ENCODE measurements at places on chromosomes 3 and 15. TPM values are rescaled to one million over a fixed set of nuclear protein-coding genes. Genes with fewer than 3 reads are reported as not detected.

Gene KATNBL1
- total RNA-seq: 33.1 TPM

Gene IL17RC
- 16.6 TPM for total RNA-seq

Gene POC1A
- 19.4 TPM for total RNA-seq

Gene TUSC7
- not detected for total RNA-seq

Gene DNAH12
- total RNA-seq: 0.02 TPM

Gene MESP2
- total RNA-seq: 0.62 TPM

Gene REC114
- total RNA-seq: not detected

Gene FANCD2OS
- not detected for total RNA-seq

Gene LPP
- total RNA-seq: 8.5 TPM

Gene NME9
- not detected for total RNA-seq

Gene FSIP1
- total RNA-seq: 0.51 TPM

Gene RAB6B
- 1.7 TPM for total RNA-seq

Gene FOXB1
- total RNA-seq: not detected

Gene OR5H14
- total RNA-seq: not detected

Gene SLC28A1
- not detected for total RNA-seq

Gene ULK4
- total RNA-seq: 5.4 TPM

Gene TRPM7
- 24.0 TPM for total RNA-seq

Gene SLC24A5
- total RNA-seq: not detected

All from A549 treated with RU486 at 1 μM for 4 hours (cell line).